Vein endothelial cell (primary cell): ENCODE measurements at places on chromosomes 2 and 18. TPM values are rescaled to one million over a fixed set of nuclear protein-coding genes. Genes with fewer than 3 reads are reported as not detected.

SERPINB7 gene
- not detected in 2 replicates for total RNA-seq

KIDINS220 gene
- total RNA-seq, result 65.7 and 73.7 TPM in 2 replicates

GREB1 gene
- 0.19 and 0.33 TPM in 2 replicates for total RNA-seq

MROH2A gene
- total RNA-seq, result not detected in 2 replicates

CRYGC gene
- not detected in 2 replicates for total RNA-seq

PNKD gene
- 20.6 and 21.9 TPM in 2 replicates for total RNA-seq

ALK gene
- total RNA-seq, result not detected in 2 replicates

DAW1 gene
- 0.57 and 3.3 TPM in 2 replicates for total RNA-seq

RUFY4 gene
- 0.29 TPM in 1 of 2 replicates, not detected in the other for total RNA-seq

CENPA gene
- 5.2 and 6.7 TPM in 2 replicates for total RNA-seq

FABP1 gene
- total RNA-seq, result not detected in 2 replicates

FAM228A gene
- 0.10 TPM in 1 of 2 replicates, not detected in the other for total RNA-seq

ITGB6 gene
- total RNA-seq, result under 0.01 and 0.10 TPM in 2 replicates

COL4A4 gene
- total RNA-seq, result under 0.01 TPM in 1 of 2 replicates, not detected in the other

CROCC2 gene
- total RNA-seq, result not detected in 2 replicates

CD8A gene
- total RNA-seq, result not detected in 2 replicates

LINC00305 gene
- total RNA-seq, result not detected in 2 replicates

TXNDC2 gene
- total RNA-seq, result 0.10 TPM in 1 of 2 replicates, not detected in the other

RTP5 gene
- not detected in 2 replicates for total RNA-seq

CYRIA gene
- total RNA-seq, result 31.4 and 38.0 TPM in 2 replicates

CNRIP1 gene
- 46.4 and 48.7 TPM in 2 replicates for total RNA-seq

RBKS gene
- total RNA-seq, result 0.33 and 0.86 TPM in 2 replicates

RGPD6 gene
- total RNA-seq, result 40.5 and 44.2 TPM in 2 replicates

NEU2 gene
- total RNA-seq, result not detected in 2 replicates
